ENCODE measurements at places on chromosomes 2 and 18. TPM values are rescaled to one million over a fixed set of nuclear protein-coding genes. Genes with fewer than 3 reads are reported as not detected.

DNA sequence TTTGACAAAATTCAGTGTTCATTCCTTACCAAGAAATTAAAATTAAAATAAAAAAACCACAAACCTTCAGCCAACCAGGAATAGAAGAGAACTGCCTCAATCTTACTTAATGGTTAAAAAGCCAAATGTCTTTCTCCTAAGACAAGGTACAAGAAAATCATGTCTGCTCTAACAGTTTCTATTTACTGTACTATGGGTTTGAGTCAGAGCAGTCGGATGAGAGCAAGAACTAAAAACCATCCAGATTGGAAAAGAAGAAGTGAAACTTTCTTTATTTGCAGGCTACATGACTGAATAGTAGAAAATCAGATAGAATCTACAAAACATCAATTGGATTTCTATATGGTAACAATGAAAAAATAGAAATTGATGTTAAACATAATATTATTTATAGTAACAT, 555.5 kb upstream of the TNP1 start:
- H3K4me1 ChIP-seq, result peaks cover 29% of the 10 kb centered on the region
- H3K27me3 ChIP-seq, result no peaks in the 10 kb centered on the region
- no peak for DNase-seq

DNA sequence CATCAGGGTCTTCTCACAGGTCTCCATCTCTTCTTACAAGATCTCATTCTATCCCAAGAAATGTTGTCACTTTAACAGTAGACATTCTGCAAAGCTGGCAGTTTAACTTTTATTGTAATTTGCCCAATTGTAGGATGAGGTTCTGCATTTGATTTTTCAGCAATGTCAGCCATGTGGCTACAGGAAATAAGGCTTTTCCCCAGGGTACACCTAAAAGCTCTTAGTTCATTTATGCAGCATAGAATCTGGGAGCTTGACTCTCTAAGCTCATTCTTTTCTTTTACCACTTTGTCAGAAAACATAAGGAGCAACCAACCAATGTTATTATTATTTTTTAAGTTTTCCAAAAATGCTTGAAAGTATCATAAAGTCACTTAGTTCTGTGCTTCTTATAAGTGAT, 123.4 kb downstream of the CALCRL start:
- no peaks in the 10 kb centered on the region for H3K4me1 ChIP-seq
- H3K27me3 ChIP-seq, result no peaks in the 10 kb centered on the region
- H3K36me3 ChIP-seq, result no peaks in the 10 kb centered on the region
- H3K4me3 ChIP-seq, result no peak overlapping the region
- DNase-seq, result no peak

- no peaks in the 10 kb centered on the region for H3K4me1 ChIP-seq
- no peak overlapping the region for H3K4me3 ChIP-seq
- no peaks in the 10 kb centered on the region for H3K36me3 ChIP-seq
- DNase-seq, result no peak
- no peak overlapping the region for H3K27ac ChIP-seq
These were observed 57.4 kb upstream of the EPHA4 start for GRCh38 chr2:221629468-221629867.

- no peak overlapping the region for H3K4me3 ChIP-seq
- no peak overlapping the region for H3K27ac ChIP-seq
- H3K4me1 ChIP-seq, result peaks cover 6% of the 10 kb centered on the region
These were observed 2.9 kb downstream of the ZNF513 start for GRCh38 chr2:27377618-27378095.

DNA sequence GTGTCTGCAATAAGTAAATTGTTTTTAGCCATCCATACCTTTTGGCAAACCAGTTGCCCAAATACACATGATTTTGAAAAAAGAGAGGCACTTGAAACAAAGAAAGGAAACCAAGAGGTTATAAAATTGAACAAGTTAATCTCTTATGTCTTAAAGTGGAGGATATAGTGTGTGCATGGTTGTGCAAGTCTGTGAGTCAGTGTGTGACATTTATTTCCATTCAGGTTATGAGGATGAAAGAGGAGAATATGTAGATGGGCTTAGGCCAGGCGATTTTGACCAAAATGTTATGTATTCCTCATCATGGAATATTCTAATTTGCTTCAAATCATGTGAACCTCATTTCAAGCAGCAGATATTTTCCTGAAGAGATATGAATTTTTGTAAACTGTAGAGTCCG, 123.3 kb downstream of the SETBP1 start:
- H3K4me3 ChIP-seq, result no peak overlapping the region
- no peaks in the 10 kb centered on the region for H3K4me1 ChIP-seq
- no peak for DNase-seq
- H3K27me3 ChIP-seq, result no peaks in the 10 kb centered on the region

GRCh38 chr2:239881561-239882320, 143.4 kb downstream of the NDUFA10 start:
- H3K36me3 ChIP-seq, result no peaks in the 10 kb centered on the region
- H3K4me1 ChIP-seq, result no peaks in the 10 kb centered on the region
- H3K27ac ChIP-seq, result peak overlapping the region; percentile 57
- peak; percentile 59 for DNase-seq
- no peaks in the 10 kb centered on the region for H3K27me3 ChIP-seq
- no peak overlapping the region for H3K4me3 ChIP-seq

DNA sequence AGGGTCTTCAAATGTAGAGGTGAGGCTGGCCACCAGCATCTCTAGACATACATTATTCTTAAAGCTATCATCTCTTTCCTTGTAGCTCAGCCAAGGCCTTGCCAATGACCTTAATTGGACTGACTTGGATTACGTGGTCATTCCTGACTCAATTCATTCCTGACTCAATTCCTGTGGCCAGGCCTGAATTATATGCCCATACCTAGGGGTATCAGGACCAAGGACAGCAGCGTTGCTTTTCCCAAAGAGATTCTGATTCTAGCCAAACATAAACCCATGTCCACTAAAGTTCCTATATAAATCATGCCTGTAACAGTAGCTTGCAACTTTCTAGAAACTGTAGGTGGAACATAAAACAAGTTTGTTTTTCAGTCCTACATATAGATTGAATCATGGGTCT, 231.7 kb downstream of the ARL6IP6 start:
- no peak overlapping the region for H3K27ac ChIP-seq
- DNase-seq, result no peak
- no peaks in the 10 kb centered on the region for H3K27me3 ChIP-seq
- no peak overlapping the region for H3K4me3 ChIP-seq
- H3K4me1 ChIP-seq, result no peaks in the 10 kb centered on the region

GRCh38 chr18:32450874-32451273, 19.8 kb downstream of the GAREM1 start:
- H3K27me3 ChIP-seq, result no peaks in the 10 kb centered on the region
- H3K36me3 ChIP-seq, result no peaks in the 10 kb centered on the region
- H3K4me1 ChIP-seq, result no peaks in the 10 kb centered on the region
- DNase-seq, result no peak
- no peak overlapping the region for H3K4me3 ChIP-seq

DNA sequence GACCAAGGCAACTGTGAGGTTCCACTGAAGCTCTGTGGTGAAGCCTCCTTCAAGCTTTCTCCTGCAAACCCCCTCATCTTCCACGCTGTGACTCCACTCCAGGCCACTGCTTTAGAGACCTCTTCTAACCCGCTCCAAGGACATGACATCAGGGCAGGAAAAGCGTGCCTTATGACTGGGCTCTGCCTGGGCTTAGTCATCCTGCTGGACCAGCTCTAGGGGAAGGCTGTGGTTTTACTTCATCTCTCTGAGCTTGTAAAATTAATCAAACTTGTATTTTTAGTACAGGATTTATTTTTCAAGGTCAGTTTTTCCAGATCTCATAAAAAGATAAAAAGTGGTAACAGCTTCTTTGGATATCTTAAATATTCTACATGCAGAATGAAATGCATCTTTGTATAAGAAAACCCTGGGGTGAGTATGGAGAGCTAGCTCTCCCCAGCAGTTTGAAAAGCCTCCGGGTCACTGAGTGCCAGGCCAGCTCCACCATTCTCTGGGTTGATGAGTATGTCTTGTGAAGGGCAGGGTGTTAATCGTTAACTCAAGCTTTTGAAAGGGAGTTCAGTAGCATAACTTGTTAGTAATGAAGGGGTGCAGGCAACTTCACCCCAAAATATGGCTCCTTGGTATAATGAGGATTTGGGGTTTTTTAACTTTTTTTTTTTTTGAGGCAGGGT, 33.1 kb upstream of the YPEL5 start:
- H3K36me3 ChIP-seq, result no peaks in the 10 kb centered on the region
- H3K4me3 ChIP-seq, result no peak overlapping the region
- DNase-seq, result no peak
- no peak overlapping the region for H3K27ac ChIP-seq
- no peaks in the 10 kb centered on the region for H3K27me3 ChIP-seq

The PREPL gene
- total RNA-seq, result 48.2 TPM

The HOXD8 gene
- 75.6 TPM for total RNA-seq

The GBX2 gene
- total RNA-seq, result not detected

Measured in uterus (tissue), 4 donors.